ENCODE measurements at places on chromosomes 2 and 18. TPM values are rescaled to one million over a fixed set of nuclear protein-coding genes. Genes with fewer than 3 reads are reported as not detected.

NGEF gene
- 7.6 TPM for total RNA-seq

HOXD13 gene
- not detected for total RNA-seq

HRH4 gene
- total RNA-seq = 0.07 TPM

SLC9A4 gene
- not detected for total RNA-seq

VWC2L gene
- total RNA-seq = not detected

KHK gene
- total RNA-seq = 2.2 TPM

ABCG5 gene
- not detected for total RNA-seq

MAP3K2 gene
- total RNA-seq = 26.9 TPM

FRZB gene
- 0.21 TPM for total RNA-seq

COL6A3 gene
- 55.6 TPM for total RNA-seq

PLGLB2 gene
- total RNA-seq = not detected
